Left ventricle myocardium superior (tissue), 1 donor: ENCODE measurements at places on chromosomes 3 and 15.

DNA sequence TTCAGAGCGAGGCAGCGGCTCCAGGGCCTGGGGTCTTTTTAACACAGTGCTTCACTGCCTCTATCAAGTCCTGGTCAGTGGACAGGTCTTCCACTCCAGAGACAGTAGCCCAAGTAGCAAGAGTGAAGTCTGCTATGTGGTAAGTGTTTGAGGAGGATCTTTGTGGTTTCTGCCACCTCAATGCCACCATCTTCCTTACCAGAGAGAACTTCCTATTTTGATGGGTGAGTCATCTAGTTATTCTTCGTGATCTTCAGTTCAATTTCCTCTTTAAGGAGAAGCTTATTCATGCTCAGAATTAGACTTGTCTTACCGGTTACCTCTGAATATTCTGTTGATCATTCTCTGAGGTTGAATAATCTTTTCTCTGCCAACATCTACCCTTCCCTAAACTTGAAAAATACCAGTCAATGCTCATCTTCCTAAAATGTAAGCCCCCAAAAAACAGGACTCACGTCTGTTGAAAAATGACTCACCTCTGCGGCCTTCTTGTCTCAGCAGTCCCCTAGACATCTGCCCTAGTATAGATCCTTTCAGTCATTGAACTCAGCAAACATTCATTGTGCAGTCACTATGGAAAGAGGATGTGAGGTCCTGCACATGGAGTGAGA, 32.2 kb upstream of the BCL6 start:
- DNase-seq = no peak

GRCh38 chr3:128040041-128040440, 12.2 kb upstream of the SEC61A1 start:
- no peak for DNase-seq

GRCh38 chr3:149585401-149585726, 72.5 kb downstream of the WWTR1 start:
- no peak for DNase-seq

DNA sequence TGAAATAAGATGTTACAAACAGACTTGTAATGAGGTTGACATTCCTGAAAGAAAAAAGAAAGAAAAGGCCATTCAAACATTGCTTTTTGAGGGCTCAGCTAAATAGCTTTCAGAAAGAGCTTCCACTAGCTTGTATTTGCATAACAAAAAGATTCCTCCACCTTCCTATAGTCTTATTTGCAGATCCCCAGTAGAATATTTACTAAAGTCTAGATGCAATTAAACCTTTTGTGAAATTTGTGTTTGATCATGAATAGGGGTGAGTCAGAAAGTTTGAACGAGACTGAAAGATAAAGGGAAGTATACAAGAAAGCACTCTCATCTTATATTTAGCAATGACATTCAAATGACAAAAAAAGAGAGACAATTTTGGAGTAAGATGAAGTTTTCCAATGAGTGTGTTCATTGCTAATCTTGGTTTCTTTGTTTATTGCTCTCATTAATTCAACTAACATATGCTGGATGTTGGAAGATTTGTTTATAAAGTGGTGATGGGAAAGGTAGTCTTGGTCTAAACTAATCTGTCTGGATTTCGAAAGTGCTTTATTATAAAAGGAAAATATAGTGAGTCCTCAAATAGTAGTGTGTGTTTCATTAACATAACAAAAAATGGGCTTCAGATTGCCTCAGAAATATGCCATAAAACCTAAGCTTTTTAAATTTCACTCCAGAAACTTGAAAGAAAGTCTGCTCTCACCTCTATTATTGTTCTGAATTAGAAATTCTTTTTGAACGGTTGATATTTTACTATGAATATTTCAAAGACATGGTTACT, 9.1 kb upstream of the CADPS start:
- DNase-seq = no peak

- no peak for DNase-seq
These were observed 330.3 kb upstream of the THBS1 start for GRCh38 chr15:39250460-39251186.

- DNase-seq = no peak
These were observed 32.5 kb downstream of the TPRG1 start for GRCh38 chr3:189204167-189204866.

- DNase-seq = no peak
These were observed 25.2 kb downstream of the CPEB1 start for GRCh38 chr15:82621970-82622369.

DNA sequence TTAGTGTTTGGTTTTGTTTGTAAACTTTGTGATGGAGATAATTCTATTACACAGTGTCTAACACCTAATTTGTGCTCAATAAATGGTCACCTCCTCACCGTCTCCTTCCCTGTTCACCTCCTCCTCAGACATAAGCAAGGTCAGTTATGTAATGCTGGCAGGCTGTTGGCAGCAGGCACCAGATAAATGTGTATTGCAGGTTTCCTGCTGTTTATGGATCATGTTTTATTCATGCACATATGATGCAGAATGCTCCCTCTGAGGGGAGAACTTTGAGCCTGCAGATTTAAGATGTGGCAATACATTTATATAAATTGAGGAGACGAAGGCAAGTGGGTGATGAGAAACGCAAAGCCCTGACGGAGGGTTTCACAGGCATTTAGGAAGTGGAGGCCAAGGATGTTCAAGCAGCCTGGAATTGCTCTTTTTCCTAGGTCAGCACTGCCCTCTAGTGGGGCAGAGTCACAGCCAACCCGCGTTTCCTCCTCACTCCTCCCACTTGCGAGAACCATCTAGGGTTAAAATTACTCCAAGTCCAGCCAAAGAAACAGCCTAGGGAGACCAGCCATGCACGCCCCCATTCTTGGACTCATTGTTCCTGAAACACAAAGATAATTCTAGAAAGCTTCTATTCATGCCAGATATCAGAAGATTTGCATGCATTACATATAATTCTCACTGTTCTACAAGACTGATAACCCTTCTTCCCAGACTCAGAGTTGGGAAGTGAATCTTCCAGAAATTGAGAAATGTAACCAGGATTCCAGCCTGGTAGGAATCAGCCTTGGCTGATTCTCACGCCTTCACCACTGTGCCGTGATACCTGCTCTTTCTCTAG, 228.7 kb downstream of the SLCO3A1 start:
- DNase-seq = peak; percentile 71

- DNase-seq = no peak
These were observed 107.2 kb upstream of the HACD2 start for GRCh38 chr3:123692041-123692440.

- no peak for DNase-seq
These were observed 148.8 kb upstream of the HES1 start for GRCh38 chr3:193987186-193987585.

DNA sequence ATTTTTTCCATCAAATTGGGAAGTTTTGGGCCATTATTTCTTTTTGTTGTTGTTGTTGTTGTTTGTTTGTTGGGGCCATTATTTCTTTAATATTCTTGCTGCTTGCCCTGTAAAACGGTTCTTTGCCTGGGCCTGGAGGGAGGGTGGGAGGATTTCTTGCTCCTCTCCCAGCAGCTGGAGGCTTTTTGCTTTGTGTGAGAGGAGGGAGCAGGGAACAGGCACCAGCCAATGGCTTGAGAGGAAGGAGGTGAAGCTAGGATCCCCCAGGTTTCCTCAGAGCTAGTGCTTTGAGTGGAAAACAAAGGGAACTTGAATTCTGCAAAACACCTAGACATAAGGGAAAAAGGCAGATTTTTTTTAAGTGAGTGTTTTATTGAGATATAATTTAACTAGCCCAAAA, 61.2 kb upstream of the DNAJC19 start:
- DNase-seq = no peak

DNA sequence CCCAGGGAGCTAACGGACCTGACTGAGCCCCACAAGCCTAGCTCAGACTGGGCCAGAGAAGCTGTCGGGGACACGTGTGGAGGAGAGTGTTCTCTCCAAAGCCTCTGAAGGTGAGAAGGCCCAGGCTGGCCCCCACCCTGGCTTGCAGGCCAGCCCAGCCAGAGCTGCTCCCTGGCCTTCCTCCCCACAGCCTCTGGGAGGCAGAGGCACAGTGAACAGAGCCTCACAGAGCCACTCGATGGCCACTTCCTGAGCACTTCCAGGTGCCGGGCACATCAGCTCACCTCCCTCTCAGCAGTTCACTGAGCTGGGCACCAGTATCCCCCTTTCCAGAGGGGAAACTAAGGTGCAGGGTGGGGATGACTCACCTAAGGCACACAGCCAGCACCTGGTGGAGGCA, 109.4 kb upstream of the LINGO1 start:
- no peak for DNase-seq

- DNase-seq = no peak
These were observed 20.2 kb upstream of the DAPK2 start for GRCh38 chr15:64066451-64066850.

DNA sequence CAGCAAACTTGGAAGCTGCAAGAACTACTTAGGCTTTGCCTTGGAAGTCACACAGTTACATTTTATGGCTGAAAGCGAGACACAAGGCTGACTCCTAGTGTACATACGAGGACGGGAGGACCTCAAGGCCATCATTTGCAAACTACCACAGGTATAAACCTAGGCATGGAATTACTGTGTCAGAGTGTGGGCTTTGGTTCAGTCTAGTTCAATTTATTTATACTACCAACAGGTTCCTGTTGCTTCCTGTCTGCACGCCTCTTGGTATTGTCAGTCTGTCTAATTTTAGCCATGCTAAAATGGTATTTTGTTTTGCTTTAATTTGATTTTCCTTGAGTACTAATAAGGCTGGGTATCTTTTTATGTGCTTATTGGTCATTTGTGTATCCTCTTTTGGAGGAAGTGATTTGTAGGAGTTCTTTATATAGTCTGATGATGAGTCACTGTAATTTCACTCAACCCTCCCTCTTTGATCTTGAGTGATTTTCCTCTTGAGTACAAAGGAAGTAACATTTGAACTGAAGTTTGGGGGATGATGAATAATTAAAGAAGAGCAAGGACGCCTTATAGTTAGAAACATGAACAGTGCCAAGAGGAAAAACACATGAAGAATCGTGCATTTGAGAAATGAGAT, 8.2 kb downstream of the ANKRD34C start:
- no peak for DNase-seq

- DNase-seq = no peak
These were observed 20.1 kb upstream of the GLCE start for GRCh38 chr15:69140306-69140705.

- no peak for DNase-seq
These were observed 957.8 kb downstream of the ROBO1 start for GRCh38 chr3:78809966-78810365.

- DNase-seq = no peak
These were observed 31.5 kb downstream of the GASK1A start for GRCh38 chr3:43010638-43011037.

DNA sequence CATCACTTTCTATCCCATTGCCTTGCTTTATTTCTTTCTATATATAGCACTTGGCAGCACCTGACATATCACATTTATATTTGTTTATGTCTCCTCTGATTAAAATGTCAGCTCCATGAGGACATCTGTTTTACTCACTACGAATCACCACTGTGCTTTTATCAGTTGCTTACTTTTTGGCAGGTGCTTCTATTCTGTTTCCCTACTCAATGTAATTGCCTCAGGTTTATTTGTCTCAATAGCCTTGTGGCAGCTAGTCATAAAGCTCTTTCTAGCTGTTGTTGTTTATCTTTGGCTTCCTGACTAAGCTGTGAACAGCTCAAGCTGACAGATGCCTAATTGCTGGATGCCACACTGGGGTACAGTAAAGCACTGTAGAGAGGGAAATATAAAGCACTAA, 85.5 kb downstream of the VPS13C start:
- DNase-seq = no peak

- no peak for DNase-seq
These were observed 65.1 kb upstream of the TBL1XR1 start for GRCh38 chr3:177262396-177262795.

- no peak for DNase-seq
These were observed 42.9 kb downstream of the FGD5 start for GRCh38 chr3:14861446-14862302.

DNA sequence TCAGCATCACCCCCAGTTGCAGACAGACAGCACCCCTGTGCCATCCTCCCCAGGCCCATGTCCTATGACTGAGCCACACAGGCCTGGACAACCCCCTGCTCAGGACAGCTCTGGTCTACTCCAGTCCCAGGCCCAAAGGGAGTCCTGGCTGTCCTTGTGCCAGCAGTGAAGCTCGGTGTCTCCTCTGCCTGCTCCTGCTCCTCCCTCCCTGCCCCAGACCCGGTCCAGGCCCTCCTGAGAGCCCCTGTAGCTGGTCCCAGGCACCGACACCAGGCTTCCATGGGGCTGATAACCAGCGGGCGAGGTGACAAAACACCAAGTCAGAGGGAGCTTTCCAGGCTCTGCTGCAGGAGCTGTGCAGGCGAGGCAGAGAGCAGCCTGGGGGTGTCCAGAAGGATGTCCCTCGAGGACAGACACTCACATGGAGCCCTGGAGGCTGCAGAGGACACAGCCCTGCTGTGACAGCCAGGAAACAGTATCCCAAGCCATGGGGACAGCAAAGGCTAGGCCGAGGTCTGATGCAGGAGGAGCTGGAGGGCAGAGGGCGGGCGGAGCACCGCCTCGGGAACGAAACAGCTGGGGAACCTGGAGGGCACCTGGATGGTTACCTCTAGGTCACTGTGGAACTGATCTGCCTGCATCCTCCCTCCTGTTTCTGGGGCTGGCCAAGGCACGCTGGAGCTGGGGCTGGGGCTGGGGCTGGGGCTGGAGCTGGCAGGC, 103.8 kb upstream of the PRR20G start:
- peak; percentile 14 for DNase-seq

- DNase-seq = no peak
These were observed 143.4 kb downstream of the NSUN3 start for GRCh38 chr3:94206291-94206690.

GRCh38 chr3:134274571-134274970, 23.9 kb upstream of the RYK start:
- no peak for DNase-seq

GRCh38 chr3:161221806-161222600, 892 bp downstream of the NMD3 start:
- DNase-seq = no peak

DNA sequence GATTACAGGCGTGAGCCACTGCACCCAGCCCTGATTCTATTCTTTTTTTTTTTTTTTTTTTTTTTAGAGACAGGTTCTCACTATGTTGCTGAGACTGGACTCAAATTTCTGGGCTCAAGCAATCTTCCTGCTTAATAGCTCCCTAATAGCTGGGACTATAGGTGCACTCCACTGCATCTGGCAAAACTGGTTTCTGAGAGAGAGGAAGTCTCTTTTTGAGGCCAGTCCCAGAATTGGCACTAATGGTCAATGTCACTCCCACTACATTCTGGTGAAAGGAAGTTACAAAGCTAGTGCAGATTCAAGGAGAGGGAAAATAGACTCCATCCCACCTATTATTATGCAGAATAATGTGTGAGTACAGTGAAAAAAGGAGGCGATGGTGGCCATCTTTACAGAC, 5.8 kb upstream of the TGFBR2 start:
- DNase-seq = no peak

- DNase-seq = no peak
These were observed 9.1 kb downstream of the RAB43 start for GRCh38 chr3:129112308-129113052.

DNA sequence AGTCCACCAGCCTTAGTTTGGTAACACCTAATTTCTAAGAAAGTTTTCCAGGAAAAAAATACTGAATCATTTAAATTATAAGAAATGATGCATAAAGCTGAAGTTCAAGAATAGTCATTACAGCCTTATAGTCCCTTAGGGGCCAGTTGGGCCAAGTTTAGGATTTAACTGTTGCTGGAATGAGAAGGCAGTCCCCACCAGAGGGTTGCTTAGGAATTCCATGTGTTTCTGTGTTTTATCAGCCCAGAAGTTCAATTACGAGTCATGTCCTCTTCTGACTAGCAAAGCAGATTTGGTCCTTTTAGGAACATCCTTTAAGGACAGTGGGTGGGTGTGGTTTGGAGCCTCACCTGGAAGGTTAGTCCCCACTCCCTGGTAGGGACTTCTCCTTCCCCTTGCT, 57.0 kb upstream of the NR2E3 start:
- no peak for DNase-seq

- DNase-seq = no peak
These were observed 631 bp upstream of the PRICKLE2 start for GRCh38 chr3:64225695-64226499.
